ENCODE measurements at places on chromosomes 16 and 17. TPM values are rescaled to one million over a fixed set of nuclear protein-coding genes. Genes with fewer than 3 reads are reported as not detected.

ADAM11 gene
- not detected for total RNA-seq

CSH1 gene
- not detected for total RNA-seq

HLF gene
- 0.80 TPM for total RNA-seq

DNA sequence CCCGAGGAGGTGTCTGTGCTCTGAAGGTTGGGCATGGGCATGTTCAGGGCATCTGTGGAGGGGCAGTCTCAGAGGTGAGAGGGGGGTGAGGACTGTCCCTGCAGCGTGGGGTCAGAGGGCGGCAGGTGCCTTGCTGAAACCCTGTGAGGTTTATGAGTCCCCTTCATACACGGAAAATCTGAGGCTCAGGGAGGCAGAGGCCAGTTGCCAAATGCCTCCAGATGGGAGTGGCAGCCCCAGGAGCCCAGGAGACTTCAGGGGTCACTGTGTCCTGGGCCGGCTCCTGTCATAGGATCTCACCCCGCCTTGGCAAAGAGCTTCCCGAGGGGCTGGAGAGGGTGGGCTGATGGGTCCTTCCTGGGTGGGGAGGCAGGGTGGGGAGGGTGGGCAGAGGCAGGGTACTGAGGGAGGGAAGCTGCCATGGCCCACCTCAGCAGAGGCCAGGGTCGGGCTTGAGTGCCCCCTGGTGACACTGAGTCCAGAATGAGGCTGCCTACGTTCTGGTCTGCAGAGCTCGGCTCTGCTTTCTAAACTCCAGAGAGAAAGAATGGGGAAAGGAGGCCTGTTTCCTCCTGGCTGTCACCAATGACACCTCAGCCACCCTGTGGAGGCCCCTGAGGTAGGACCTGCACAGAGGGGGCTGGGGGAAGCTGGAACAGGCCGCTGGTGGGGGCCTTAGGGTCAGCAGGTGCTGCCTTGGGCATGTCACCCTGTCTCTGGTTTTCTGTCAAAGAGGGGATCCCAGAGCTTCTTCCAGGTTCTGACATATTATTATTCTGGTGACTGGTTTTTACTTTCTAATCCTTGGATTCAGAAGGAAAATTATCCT is 1.1 kb downstream of the LGALS9 start:
- DNase-seq = no peak

- DNase-seq = no peak
These were observed 146.4 kb upstream of the CIBAR2 start for GRCh38 chr16:85258629-85259028.

GRCh38 chr17:69218986-69219385 is 9.6 kb downstream of the ABCA10 start:
- DNase-seq = no peak

- peak; percentile 49 for DNase-seq
These were observed at the start of gene BCO1 for GRCh38 chr16:81238296-81239011. BCO1 (plus strand) TSS chr16:81238689; CDS start chr16:81238909, 220 bp downstream.

CES2 gene
- 10.3 TPM for total RNA-seq

AOC3 gene
- 0.06 TPM for total RNA-seq

GRCh38 chr16:53732296-53732929 is 28.5 kb downstream of the FTO start:
- DNase-seq = no peak

- DNase-seq = no peak
These were observed 11.5 kb downstream of the PRPF8 start for GRCh38 chr17:1673041-1673785.

DNA sequence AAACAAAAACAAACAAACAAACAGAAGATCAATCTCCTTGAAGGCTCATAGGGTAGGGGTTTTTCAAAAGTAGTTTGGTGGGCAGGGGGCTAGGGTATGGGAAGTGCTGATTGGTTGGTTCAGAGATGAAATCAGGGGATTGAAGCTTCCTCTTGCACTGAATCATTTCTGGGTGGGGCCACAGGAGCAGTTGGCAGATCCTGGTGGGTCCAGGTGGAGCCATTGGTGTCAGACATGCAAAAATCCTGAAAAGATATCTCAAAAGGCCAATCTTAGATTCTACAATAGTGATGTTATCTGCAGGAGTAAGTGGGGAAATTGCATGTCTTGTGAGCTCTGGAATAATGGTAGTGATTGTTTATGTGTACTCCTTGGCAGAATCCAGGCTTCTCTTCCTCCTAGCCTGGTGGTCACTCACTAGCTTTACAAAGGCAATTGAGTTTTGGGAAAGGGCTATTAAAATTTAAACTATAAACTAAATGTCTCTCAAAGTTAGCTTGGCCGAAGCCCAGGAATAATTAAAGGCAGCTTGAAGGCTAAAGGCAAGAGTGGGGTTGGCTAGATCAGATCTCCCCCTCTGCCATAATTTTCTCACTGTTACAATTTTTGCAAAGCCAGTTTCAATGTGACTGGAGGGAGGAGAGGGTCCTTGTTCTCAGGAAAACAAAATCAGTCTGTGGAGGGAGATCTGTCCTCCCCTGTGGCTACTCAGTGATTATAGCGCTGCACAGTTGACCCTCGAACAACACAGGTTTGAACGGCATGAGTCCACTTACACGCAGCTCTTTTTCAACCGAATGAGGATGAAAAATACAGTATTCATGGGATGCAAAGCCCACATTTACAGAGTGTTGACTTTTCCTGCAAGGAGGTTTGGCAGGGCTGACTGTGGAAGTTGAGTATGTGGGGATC is 45.2 kb downstream of the RNF112 start:
- DNase-seq = no peak

- DNase-seq = no peak
These were observed 73.8 kb upstream of the PLCG2 start for GRCh38 chr16:81705261-81705660.

UNC45B gene
- not detected for total RNA-seq

DNA sequence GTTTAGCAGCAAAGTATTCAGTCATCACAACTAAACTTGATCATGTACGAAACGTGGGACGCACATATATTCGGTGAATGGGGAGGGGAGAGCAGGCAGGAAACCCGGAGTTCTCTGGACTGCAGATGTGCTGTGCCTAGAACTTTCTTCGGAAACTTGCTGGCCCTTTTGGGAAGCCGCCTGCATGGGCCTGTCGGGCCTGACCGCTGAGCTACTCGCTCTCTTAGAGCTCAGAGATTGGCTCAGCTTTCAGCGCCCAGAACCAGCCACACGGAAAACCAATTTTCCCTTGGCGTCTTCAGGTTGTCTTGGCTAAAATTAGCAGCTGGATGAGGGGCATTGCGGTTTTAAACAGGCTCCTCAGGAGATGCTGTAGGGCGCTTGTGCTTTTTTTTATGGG is 38.1 kb downstream of the ZDHHC7 start:
- no peak for DNase-seq

CACNG1 gene
- total RNA-seq = not detected

DNA sequence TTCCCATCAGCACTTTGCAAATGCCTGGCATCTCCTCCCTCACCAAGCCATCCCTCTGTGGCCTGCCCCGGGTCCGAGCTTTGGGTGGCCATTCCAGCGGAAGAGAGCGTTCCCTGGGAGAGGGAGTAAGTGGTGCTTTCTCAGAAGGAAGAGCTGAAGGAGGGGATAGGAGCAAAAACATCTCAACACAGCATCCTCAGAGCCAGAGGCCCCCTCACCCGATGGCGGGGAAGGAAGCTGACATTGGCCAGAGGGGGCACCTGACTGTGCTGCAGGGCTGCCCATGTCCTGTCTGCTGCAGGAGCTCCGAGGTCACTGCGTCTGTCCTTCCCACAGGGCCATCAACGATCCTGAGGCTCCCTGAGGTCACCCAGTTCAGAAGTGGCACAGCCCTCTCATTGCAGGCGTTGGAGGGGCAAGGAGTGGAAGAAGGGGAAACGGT is 427 bp upstream of the TLCD3B start:
- no peak for DNase-seq

- no peak for DNase-seq
These were observed 50.7 kb downstream of the AATF start for GRCh38 chr17:36999471-36999870.

TBC1D26 gene
- not detected for total RNA-seq

SLFN14 gene
- total RNA-seq = not detected

DNA sequence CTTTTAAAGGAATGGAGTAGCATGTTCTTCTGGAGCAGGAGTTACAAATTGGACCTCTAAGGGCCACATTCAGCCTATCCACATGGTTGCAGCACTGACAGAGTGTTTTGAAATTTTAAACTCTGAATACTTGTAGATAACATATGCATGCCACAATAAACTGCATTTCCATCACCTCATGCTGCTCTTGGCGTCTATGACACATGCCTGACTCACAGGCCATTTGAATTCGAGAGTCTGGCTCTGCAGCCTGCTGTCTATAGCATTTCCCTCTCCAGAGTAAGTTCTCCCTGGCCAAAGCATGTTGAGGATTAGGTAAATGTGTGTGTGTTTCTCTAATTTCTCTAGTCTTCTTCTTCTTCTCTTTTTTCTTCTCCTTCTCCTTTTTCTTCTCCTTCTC is 28.7 kb upstream of the MYOCD start:
- DNase-seq = peak; percentile 97

- no peak for DNase-seq
These were observed 9.7 kb upstream of the CLEC18A start for GRCh38 chr16:69941251-69942098.

- no peak for DNase-seq
These were observed 57.2 kb upstream of the SREBF1 start for GRCh38 chr17:17893801-17894644.

- no peak for DNase-seq
These were observed 19.5 kb downstream of the HLF start for GRCh38 chr17:55284001-55284884.

Data from Daoy (cell line).